Hepatocyte (in vitro differentiated cells): ENCODE measurements at places on chromosomes 6 and 20. TPM values are rescaled to one million over a fixed set of nuclear protein-coding genes. Genes with fewer than 3 reads are reported as not detected.

Gene HTR1E
- 3.4 and 4.3 TPM in 2 replicates for polyA plus RNA-seq

- H3K4me1 ChIP-seq, result peaks cover 7% of the 10 kb centered on the region
- no peak for DNase-seq
- no peaks in the 10 kb centered on the region for H3K27me3 ChIP-seq
- H3K27ac ChIP-seq, result no peak overlapping the region
- H3K4me3 ChIP-seq, result no peak overlapping the region
Observed at GRCh38 chr6:39929733-39930461, 4.4 kb downstream of the MOCS1 start.

DNA sequence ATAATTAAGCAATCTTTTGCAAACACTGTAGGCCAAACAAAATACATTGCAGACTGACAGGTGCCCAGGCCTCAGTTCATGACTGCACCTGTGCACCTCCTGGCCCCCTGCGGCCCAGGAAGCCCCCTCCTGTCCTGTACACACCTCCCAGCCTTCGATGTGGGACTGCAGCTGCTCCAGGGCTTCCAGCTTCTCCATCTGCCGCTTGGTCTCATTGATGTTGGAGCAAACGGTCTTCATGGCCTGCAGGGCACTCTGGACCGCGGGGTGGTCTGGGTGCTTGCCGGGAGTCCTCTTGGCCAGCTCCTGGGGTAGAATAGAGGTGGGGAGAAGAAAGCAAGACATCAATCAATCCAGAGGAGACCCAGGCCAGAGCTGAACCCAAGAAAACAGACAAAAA, 119.7 kb downstream of the PREX1 start:
- no peaks in the 10 kb centered on the region for H3K27me3 ChIP-seq
- no peak for DNase-seq
- no peak overlapping the region for H3K4me3 ChIP-seq
- H3K36me3 ChIP-seq, result no peaks in the 10 kb centered on the region
- no peak overlapping the region for H3K27ac ChIP-seq

DNA sequence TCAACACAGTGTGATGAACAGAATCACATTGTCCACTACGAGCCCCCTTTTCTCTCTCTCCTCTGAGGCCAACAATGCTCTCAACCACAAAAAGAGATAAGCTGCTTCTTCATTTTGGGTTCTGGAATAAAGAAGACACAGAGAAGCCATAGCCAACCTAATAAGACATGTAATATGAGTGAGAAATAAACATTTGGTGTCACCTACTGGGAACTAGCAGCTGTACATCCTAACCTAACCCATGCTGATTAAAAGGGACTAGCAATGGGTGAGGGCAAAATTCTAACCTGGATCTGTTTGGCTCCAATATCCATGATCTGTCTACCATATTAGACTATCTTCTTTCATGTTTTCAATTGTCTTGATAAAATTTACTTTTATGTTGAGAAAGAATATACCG, 369.1 kb upstream of the MARCKS start:
- no peak for DNase-seq
- no peak overlapping the region for H3K27ac ChIP-seq
- no peak overlapping the region for H3K4me3 ChIP-seq
- H3K27me3 ChIP-seq, result no peaks in the 10 kb centered on the region

- DNase-seq, result no peak
- H3K4me3 ChIP-seq, result no peak overlapping the region
- H3K36me3 ChIP-seq, result no peaks in the 10 kb centered on the region
- H3K27me3 ChIP-seq, result no peaks in the 10 kb centered on the region
- H3K27ac ChIP-seq, result no peak overlapping the region
Observed at GRCh38 chr6:69593706-69594105, 203.1 kb downstream of the LMBRD1 start.

GRCh38 chr6:4677751-4678065, 98.5 kb upstream of the CDYL start:
- H3K4me1 ChIP-seq, result no peaks in the 10 kb centered on the region
- no peak overlapping the region for H3K4me3 ChIP-seq
- H3K36me3 ChIP-seq, result no peaks in the 10 kb centered on the region
- no peak overlapping the region for H3K27ac ChIP-seq

DNA sequence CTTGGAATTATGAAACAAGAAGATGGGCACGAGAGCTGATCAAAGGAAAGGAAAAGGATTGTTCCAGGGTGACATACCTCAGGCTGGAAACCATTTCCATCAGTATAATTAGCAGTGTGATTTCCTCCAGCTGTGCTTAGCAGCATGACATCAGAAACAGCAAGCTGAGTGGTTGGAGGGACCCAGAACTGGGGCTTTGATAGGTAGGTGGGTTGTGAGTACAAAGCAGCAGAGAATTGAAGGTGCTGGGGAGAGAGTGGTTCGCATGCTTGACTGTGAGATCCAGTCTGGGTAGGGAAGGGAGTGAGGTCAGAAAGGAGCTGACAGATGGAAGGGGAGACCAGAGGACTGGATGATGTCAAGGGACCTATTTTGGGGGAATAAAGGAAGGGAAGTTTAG, 90.4 kb downstream of the CD164 start:
- no peak for DNase-seq
- H3K27ac ChIP-seq, result no peak overlapping the region
- H3K36me3 ChIP-seq, result no peaks in the 10 kb centered on the region
- H3K4me3 ChIP-seq, result no peak overlapping the region
- no peaks in the 10 kb centered on the region for H3K27me3 ChIP-seq
